ENCODE measurements at places on chromosomes 16 and 17. TPM values are rescaled to one million over a fixed set of nuclear protein-coding genes. Genes with fewer than 3 reads are reported as not detected.

Gene CEP131
- 18.4 TPM for total RNA-seq

Gene SOX8
- 58.4 TPM for total RNA-seq

Gene RNF222
- total RNA-seq: not detected

Gene KRT26
- total RNA-seq: not detected

Gene ARL5C
- 1.3 TPM for total RNA-seq

Gene SOST
- total RNA-seq: 0.22 TPM

Gene CCL4L2
- 5.4 TPM for total RNA-seq

Gene TP53TG3C
- not detected for total RNA-seq

Gene SCIMP
- total RNA-seq: 0.77 TPM

Gene AATK
- total RNA-seq: 19.9 TPM

Gene CSNK1D
- 82.4 TPM for total RNA-seq

Gene KCNJ12
- 9.8 TPM for total RNA-seq

Gene TAT
- total RNA-seq: not detected

Gene ZNF652
- total RNA-seq: 52.2 TPM

Gene BCL6B
- total RNA-seq: 5.4 TPM

Gene WNT9B
- total RNA-seq: 0.16 TPM

Gene C1QTNF1
- 16.8 TPM for total RNA-seq

Gene CHP2
- total RNA-seq: 0.49 TPM

Gene MYL11
- 194 TPM for total RNA-seq

Gene OMG
- total RNA-seq: 3.0 TPM

Gene PIPOX
- 5.3 TPM for total RNA-seq

Gene ABCC3
- 2.6 TPM for total RNA-seq

Gene ICAM2
- total RNA-seq: 21.7 TPM

Gene PIK3R6
- 2.5 TPM for total RNA-seq

Data from camera-type eye (tissue), 1 donor.